ENCODE measurements at places on chromosomes 12 and 14.

- no peaks in the 10 kb centered on the region for H3K4me1 ChIP-seq
- no peak overlapping the region for H3K4me3 ChIP-seq
- no peaks in the 10 kb centered on the region for H3K27me3 ChIP-seq
- no peak overlapping the region for H3K27ac ChIP-seq
Observed at GRCh38 chr14:105012171-105012985, 8.5 kb downstream of the CDCA4 start.

- H3K36me3 ChIP-seq, result no peaks in the 10 kb centered on the region
- no peak overlapping the region for H3K4me3 ChIP-seq
- no peak overlapping the region for H3K27ac ChIP-seq
- DNase-seq, result no peak
- H3K27me3 ChIP-seq, result no peaks in the 10 kb centered on the region
Observed at GRCh38 chr12:54068418-54069070, 14.9 kb downstream of the HOXC4 start.

- H3K4me1 ChIP-seq, result no peaks in the 10 kb centered on the region
- no peak overlapping the region for H3K27ac ChIP-seq
- H3K4me3 ChIP-seq, result no peak overlapping the region
- no peaks in the 10 kb centered on the region for H3K36me3 ChIP-seq
- no peak for DNase-seq
- H3K27me3 ChIP-seq, result no peaks in the 10 kb centered on the region
Observed at GRCh38 chr12:92431146-92431545, 271.6 kb upstream of the PLEKHG7 start.

DNA sequence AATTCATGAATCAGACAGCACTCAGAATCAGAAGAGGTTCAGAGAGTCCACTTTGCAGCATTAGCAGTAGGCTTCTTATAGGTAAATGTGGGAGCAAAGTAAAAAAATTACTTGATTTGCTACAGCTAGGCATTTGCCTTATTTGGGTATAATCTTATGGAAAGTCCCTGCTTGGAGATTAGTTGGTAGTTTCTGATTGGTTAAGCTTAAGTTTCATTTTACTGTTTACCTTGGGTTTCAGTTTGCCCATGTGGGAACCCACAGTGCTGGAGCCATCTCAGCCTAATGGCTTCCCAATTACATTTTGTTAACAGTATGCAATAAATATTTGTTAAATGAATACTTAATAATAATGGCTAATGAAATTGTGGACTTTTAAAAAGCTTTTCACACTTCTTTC is 311.0 kb upstream of the FLRT2 start:
- no peaks in the 10 kb centered on the region for H3K36me3 ChIP-seq
- no peak overlapping the region for H3K4me3 ChIP-seq
- DNase-seq, result no peak

DNA sequence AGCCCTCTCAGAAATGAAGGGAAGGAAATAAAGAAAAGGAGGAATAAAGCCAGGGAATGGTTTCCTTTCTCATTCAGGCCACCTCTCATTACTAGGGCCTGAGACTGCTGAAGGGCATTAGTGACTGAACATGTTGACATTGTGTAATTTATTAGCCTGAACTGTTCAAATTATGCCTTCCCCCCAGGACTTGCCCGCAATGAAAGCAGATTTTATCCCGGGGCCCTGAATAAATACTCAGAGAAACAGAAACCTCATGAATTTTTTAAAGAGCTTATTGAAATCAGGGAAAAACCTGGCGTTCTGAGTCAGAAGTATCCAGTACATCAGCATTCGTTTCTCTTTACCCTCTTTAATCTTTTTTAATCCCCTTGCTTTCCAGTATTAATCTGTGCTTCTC is 35.9 kb upstream of the WSCD2 start:
- DNase-seq, result no peak
- no peaks in the 10 kb centered on the region for H3K27me3 ChIP-seq
- H3K27ac ChIP-seq, result no peak overlapping the region
- H3K4me3 ChIP-seq, result no peak overlapping the region
- no peaks in the 10 kb centered on the region for H3K4me1 ChIP-seq

- no peaks in the 10 kb centered on the region for H3K36me3 ChIP-seq
- no peaks in the 10 kb centered on the region for H3K27me3 ChIP-seq
- no peaks in the 10 kb centered on the region for H3K4me1 ChIP-seq
- no peak for DNase-seq
- H3K4me3 ChIP-seq, result no peak overlapping the region
Observed at GRCh38 chr12:81094718-81095360, 17.0 kb downstream of the ACSS3 start.

DNA sequence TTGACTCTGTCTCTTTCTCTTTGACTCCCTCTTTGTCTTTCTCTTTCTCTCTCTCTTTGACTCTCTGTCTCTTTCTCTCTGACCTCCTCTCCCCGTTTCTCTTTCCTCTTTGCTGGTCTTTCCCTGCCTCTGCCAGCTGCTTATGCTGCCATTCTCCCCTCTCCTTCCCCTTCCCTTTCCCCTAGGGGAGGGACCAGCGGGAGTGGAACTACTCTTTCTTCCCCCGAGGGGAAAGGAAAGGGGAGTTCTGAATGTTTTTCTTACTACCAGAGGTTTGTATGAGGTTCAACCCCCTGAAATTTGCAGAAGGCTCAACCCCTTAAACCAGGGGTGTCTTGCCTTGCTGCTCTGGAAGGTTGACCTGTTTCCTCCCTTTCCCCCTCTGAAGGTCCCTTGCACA is 24.7 kb upstream of the RNASE1 start:
- no peak overlapping the region for H3K4me3 ChIP-seq
- no peak overlapping the region for H3K27ac ChIP-seq
- no peak for DNase-seq

- no peak for DNase-seq
- no peak overlapping the region for H3K27ac ChIP-seq
- H3K4me1 ChIP-seq, result no peaks in the 10 kb centered on the region
Observed at GRCh38 chr12:104551-105081, 38.0 kb downstream of the IQSEC3 start.

DNA sequence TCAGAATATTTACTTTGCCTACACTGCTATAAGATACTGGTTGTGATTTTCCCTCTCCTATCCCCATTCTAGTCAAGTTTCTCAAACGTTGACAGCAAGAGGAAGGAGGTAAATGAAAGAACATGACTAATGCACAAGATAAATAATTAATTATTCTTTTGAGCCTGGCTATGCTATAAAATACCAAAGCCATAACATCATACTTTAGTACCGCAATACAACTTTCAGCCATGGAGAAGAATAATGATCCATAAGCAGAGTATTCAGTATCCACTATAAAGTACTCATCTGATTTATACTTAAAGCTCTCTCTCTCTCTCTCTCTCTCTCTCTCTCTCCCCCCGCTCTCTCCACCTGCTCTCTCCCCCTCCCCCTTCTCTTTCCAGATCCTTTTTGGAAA is 41.3 kb downstream of the TDG start:
- H3K27ac ChIP-seq, result no peak overlapping the region
- H3K4me3 ChIP-seq, result no peak overlapping the region
- DNase-seq, result no peak
- no peaks in the 10 kb centered on the region for H3K4me1 ChIP-seq
- no peaks in the 10 kb centered on the region for H3K27me3 ChIP-seq

GRCh38 chr14:23379366-23380196 is 2.7 kb downstream of the CMTM5 start:
- peak; percentile 62 for DNase-seq
- H3K27me3 ChIP-seq, result no peaks in the 10 kb centered on the region
- H3K4me1 ChIP-seq, result peaks cover 5% of the 10 kb centered on the region
- H3K27ac ChIP-seq, result no peak overlapping the region
- H3K4me3 ChIP-seq, result no peak overlapping the region

- H3K4me1 ChIP-seq, result no peaks in the 10 kb centered on the region
- no peaks in the 10 kb centered on the region for H3K27me3 ChIP-seq
- no peak overlapping the region for H3K4me3 ChIP-seq
- DNase-seq, result no peak
- no peaks in the 10 kb centered on the region for H3K36me3 ChIP-seq
Observed at GRCh38 chr12:62660756-62661155, 194.1 kb downstream of the MON2 start.

GRCh38 chr12:12408265-12408690 is 51.4 kb downstream of the BORCS5 start:
- no peak overlapping the region for H3K4me3 ChIP-seq
- no peak for DNase-seq
- H3K4me1 ChIP-seq, result peaks cover 7% of the 10 kb centered on the region
- H3K36me3 ChIP-seq, result no peaks in the 10 kb centered on the region
- no peak overlapping the region for H3K27ac ChIP-seq
- no peaks in the 10 kb centered on the region for H3K27me3 ChIP-seq

DNA sequence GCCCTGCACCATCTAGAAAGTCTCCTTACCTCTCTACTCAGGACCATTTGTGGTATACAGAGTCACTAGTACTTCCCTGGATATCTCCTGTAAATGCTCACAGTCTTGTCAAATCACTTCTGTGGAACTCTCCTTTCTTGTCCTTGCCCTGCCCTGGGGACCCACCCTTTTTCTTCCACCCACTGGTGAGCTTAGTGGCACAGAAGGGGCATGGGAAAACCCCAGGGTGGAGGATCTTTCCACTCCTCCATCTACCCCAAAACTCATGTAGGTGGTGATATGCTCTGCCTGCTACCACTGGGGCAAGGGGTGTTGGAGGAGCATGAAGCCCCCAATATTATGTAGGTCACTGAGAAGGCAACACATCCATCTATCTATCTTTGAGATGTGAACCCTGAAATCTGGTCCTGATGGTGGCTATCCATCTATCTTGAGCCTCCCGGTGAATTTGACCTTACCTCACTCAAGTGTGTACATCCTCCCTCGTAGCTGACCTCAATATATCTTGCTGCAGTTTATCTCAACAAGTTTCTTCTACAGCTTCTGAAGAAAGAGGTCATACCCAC is 943 bp downstream of the TESPA1 start:
- H3K27me3 ChIP-seq, result no peaks in the 10 kb centered on the region
- DNase-seq, result no peak
- no peaks in the 10 kb centered on the region for H3K4me1 ChIP-seq
- no peaks in the 10 kb centered on the region for H3K36me3 ChIP-seq
- H3K4me3 ChIP-seq, result no peak overlapping the region
